Activated CD8-positive, alpha-beta T cell treated with anti-CD3 and anti-CD28 coated beads for 36 hours (primary cell): ENCODE measurements at places on chromosomes 11 and 22. TPM values are rescaled to one million over a fixed set of nuclear protein-coding genes. Genes with fewer than 3 reads are reported as not detected.
A peak's percentile ranks its signal among the peaks of the same experiment; 100 is the strongest.

MRGPRF gene
- total RNA-seq: not detected

DNA sequence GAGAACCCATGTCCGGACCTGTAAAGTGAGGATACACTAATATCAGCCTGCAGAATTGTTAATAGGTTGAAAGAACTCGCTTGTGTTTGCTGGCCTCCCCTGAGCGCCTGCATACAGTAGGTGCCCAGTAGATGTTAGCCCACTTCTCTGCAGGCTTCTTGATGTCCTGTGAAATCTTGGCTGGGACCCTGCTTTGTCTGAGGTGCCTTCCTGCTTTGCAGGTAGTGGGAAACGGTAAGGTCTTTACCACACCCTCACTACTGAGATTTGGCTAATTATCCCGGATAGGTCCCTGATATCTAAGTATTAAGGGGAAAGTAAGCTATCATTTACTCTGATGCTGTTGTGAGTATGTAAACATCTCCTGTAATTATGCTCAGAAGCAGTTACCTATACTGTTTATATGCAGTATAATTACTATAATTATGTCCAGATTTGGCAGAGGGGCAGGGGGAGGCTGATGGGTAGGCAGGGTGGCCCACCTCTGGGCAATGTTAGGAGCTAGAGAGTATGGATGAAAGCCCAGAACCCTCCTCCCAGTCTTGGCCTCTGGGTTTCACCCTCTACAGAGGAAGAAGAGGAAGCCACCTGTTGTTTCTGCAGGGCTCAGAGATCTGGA lies 1.2 kb upstream of the ARRB1 start:
- no peak for DNase-seq

GRCh38 chr11:77384571-77384970 lies 83.1 kb upstream of the GDPD4 start:
- no peak for DNase-seq

DNA sequence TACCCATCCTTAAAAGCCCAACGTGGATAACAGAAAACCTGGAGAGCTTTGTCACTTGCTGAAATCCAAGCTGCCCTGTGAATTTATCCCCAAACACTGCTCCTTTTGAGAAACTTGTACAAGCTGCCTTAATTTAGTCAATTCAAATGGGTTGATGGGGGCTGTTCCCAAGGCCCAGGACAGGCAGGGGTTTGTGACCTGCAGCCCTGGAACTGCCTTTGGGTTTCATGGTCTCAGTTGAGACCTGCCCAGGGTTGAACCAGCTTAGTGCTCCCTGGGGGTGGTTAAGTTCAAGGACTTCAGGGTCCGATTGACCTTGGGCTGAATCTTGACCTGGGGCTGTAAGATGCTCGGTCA lies 112.1 kb upstream of the OR4B1 start:
- DNase-seq: no peak

DNA sequence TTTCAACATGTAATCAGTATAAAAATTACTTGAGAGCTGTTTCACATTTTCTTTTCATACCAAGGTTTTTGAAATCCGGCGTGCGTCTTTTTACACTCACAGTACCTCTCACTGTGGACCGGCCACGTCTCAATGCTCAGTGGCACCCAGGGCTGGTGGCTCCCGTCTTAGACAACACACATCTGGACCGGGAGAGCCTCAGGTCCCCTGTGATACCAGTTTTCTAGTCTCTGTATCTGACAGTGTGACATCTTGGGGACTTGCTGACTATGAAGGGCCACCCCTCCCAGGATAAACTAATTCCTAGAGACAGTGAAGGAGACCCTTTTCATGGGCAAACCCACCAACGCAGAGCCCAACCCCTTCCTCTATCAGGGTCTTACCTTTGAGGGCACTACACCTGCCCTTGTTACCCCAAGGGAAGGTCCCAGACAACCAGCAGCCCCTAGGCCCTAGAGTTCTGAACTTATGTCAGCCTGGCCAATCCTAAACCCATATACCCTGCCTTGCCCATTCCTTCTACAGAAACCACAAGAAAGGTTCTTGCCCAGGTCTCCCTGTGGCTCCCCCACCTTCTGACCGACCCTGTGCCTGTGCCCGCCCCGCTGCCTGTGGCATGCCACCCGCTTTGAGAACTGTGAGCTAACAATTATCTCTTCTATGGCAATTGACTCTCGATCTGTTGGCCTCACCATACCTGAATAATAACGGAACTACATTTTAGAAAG lies 6.1 kb upstream of the ASCL2 start:
- no peak for DNase-seq

TMPRSS13 gene
- 4.7 TPM for total RNA-seq

- no peak for DNase-seq
These were observed 79.4 kb downstream of the EXT2 start for GRCh38 chr11:44174842-44175241.

DNA sequence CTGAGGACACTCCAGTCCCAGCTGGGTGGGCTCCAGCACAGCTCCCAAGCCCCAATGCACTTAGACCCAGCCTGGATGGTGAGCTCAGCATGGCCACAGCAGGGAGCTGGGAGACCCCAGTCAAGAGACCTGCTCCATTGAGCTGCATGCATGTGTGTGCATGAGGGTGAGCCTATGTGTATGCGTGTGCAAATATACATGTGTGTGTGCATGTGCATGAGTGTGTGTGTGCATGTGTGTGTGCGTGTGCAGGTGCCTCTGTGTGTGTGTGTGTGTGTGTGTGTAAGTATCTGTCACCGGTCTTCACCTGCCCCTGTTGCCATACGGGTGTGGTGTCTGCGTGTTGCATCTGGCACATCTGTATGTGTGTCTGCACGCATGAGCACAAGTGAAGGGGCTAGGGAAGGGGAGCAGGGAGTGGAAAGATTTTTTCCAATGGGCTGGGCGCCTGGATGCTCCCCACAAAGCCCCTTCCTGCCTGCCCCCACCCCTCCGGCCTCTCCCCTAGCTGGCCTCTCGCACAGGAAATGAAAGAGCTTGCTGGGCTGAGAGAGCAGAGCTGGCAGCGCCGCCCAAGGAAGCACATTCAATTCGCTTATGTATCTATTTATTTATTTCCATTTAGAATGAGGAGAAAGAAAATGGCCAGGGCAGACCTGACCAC lies 4.1 kb downstream of the TSPAN32 start:
- peak; percentile 54 for DNase-seq

EXPH5 gene
- total RNA-seq: 2.9 TPM

GRCh38 chr11:129935723-129936122 lies 40.3 kb upstream of the NFRKB start:
- DNase-seq: no peak

DNA sequence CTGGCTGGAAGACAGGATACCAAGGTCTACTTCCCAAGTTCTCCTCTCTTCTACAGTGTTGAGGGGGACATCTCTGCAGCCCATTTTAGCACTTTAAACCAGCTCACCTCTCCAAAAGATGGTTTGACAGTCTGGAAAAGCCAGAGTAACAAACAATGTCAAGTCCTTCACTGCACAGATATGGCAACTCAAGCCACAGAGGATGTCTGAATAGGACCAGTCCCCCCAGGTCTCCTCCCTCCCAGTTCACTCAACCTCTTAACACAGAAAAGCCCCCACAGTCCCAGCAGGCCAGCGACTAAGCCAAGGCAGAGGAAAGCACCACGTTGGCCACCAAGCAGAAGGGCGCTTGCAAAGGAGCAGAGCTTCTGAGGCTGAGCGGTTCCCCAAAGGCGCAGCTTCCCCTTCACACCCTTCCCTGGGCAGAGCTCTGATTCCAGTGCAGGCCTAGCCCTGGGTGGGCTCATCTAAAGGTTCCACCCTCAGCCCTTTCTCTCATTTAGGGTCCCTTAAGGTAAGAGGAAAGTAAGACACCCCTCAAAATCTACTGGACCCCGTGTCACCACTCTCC lies 62.7 kb downstream of the PAK1 start:
- DNase-seq: peak; percentile 43

DNA sequence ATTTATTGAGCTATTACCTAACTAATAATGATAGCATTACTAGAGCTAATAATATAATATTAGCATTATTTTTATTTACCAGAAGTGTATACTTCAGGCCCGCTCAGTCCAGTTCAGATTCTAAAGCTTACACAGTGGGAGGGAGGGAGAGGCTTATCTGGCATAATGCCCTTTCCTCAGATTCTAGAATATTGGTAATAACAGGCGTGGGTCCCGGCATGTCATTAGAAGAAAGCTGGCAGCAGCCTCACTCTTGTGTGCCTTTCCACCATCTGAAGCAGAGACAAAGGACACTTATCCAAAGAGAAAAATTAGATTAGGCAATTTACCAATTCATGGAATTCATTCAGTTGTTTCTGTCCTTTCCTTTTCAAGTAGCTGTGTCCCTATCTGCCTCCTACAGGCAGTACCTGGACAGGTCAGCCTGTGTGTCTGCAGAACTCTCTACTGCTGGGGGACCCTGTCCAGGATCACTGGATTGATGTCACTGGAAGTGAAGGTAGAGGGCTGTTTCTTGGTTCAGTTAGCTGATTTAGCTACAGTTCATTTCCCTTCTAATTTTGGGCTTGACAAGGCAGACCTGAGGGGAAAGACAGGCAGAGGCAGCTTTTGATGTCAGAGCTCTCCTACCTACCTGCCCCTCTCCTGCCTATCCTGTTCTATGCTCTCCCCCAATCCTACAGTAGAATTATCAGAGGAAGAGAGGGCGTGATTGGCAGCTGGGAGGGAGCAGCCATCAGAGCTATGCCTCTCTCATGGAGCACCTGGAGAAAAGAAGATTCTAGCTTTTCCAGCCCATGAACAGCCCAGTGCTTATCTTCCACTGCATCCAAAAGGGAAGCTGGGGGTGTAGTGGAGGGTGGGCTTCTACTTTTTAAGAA lies 20.3 kb upstream of the CCDC90B start:
- no peak for DNase-seq

GRCh38 chr22:36763576-36763975 lies 12.3 kb downstream of the IFT27 start:
- DNase-seq: no peak

GRCh38 chr11:116890193-116890592 lies 52.8 kb upstream of the APOA1 start:
- DNase-seq: peak; percentile 40

OR51B4 gene
- not detected for total RNA-seq

DNA sequence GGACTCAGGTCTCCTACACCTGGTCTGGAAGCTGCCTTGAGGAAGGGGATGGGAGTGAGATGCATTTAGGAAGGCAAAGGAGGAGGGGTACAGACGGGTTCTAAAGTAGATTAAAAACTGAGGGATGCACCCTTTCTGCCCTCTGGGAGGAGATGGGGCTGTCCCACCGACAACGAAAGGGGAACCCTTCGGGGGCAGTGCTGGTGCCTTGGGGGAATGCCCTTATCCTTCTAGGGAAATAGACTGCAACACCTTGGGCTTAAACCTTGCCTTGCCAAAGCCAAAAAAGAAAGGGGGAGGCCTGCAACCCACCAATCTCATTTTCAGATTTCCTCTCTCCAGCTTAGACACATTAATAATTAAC lies 89.8 kb downstream of the PLEKHA7 start:
- DNase-seq: peak; percentile 28

GRCh38 chr22:35462498-35463230 lies 62.7 kb downstream of the MCM5 start:
- no peak for DNase-seq
